ENCODE measurements at places on chromosomes 6 and 20.

- DNase-seq = no peak
These were observed 21.4 kb downstream of the PYGB start for GRCh38 chr20:25269057-25269832.

DNA sequence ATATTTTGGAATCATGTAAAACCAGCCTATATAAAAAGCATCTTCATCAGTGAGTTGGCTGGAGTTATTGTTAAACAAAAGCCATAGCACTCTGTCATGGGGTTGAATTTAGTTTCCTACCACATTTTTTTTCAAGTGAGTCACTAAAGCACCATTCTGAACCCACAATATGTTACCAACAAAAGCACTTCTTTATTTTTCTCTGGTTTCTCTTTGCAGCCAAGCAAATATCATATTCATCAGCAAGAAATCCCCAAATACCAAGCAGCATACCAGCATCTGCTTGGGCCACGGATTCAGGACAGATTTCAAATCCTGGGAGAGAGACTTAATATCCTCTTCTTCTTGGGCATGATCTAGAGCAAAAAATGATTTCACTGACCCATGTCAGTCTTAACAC is 441.4 kb downstream of the BCKDHB start:
- DNase-seq = peak; percentile 79

DNA sequence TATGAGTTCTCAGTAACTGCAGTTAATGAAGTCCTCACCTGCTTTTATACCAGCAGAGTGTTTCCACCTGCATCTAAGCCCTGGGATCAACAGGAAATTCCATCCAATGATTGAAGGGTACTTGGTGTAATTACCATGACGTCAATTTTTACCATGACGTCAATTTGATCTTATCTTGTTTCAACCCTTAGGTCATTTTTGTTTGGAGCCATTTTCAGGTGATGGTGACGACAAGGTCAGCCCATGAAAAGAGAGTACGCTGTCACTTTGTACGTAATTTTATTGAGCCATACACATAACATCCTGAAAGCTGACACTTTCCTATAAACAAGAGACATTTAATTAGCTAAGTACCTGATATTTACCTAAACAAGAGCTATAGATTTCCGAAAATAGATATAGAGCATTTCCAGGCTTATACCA is at the start of gene CGA:
Gene CGA, minus strand, starts transcription at position 20 of the 423 bp plus-strand sequence. CDS start 6,906 bp downstream, outside the sequence.
- DNase-seq = no peak

DNA sequence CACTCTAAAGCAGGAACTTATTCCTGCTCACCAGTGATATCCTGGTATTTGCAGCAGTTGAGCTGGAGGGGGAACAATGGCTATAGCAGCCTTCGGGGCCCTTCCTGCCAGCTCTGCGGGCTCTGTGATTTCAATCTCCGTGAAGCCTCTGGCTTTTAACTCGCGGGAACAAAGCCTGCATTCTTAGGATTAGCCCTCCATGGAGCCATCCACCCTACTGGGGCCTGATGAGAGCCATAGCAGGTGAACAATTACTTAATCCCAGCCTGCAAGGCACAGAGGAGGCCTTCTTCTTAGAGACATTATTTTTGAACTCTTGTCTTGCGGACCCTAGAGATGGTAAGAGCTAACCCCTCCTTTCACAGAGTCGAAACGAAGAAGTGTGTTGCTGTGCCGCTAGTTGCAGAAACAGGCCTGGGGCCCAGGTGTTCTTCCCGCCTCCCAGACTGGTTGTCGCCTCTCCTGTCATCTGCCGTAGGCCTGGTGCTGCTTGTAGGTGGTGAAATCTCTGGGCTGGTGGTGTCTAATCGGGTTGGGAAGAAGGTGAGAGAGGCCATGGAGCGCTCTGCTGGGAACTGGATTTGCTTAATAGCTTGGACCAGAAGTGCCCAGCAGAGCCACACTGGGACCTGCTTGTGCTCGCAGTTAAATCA is 9.7 kb downstream of the GHRH start:
- no peak for DNase-seq

DNA sequence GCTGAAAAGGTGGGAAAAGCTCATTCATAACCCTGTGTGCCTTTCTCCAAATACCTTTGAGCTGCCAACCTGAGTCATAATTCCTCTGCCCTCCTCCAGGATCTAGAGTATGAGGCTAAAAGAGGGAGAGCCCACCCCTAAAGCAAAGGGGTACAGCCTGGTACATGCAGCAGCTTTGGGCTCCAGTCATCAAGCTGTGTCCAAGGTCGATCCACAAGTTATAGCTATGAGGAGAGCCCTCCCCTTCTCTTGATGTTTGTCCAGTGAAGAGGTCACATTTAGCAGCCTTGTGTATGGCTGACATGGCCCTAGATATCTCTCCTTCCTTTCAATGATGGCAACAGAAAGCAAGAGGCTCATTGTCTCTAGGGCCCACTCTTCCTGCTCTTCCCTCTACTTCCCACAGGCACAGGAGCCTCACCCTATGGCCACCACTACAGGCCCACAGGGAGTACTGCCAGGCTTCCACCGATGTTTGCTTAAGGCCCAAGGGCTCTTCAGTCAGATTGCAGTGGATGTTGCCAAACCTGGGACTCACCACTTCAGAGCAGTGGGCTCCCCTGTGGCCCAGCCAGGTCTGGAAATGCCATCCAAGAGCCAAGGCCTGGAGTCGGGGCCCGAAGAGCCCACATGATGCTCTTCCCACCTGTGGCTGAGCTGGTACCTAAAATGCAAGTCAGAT is 176.8 kb downstream of the CD83 start:
- no peak for DNase-seq

DNA sequence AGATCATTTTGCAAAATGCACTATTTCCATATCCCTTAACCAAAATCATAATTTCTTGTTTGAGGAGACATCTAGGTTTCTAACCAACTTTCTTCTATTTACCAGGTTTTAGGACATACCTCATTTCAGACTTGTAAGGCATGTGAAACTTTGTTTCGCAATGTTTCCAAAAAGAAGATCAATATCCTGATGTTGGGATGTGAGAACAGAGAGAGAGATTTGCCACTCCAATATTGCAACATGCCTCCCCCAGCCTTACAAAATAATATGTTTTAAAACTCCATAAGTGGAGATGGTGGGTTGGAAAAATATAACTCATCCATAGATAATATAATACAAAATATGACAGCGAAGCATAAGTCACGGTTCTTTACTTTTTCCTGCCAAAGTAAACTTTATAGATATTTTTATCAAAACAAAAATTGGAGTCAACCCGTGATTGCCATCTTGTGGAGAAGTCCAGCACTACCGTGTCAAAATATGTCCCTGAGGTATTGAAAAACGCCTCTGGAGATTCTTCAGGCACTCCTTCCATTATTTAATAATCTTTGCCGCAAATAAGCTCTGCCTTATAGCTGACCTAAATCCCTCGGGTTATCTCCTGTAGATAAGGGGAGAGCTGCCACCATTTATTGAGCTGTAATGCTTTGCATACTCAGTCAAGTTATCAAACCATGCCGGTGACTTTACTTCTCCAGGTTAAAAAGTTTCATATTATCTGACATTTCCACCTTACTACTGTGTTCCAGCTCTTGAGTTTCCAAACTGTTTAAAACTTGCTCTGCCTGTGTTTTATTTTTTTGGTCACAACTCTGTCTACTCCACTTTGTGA is 534.2 kb downstream of the HACE1 start:
- peak; percentile 59 for DNase-seq

GRCh38 chr6:36621371-36621855 is 27.3 kb downstream of the SRSF3 start:
- DNase-seq = no peak

DNA sequence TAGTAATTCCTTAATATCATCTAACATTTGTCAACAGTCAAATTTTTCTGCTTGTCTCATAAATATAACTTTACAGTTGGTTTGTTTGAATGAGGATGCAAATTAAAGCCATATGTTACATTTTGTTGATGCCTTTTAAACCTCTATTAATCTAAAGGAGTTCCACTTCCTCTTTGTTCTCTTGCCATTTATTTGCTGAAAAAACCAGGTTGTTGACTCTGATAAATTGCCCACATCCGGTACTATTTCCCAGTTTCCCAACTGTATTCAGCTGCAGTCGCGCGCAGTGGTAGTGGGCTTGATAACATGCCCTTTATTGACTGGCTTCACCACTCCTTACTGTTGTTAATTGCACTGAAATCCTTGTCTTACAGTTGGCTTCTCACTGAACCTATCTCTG is 32.8 kb upstream of the SIRPB2 start:
- DNase-seq = peak; percentile 38

DNA sequence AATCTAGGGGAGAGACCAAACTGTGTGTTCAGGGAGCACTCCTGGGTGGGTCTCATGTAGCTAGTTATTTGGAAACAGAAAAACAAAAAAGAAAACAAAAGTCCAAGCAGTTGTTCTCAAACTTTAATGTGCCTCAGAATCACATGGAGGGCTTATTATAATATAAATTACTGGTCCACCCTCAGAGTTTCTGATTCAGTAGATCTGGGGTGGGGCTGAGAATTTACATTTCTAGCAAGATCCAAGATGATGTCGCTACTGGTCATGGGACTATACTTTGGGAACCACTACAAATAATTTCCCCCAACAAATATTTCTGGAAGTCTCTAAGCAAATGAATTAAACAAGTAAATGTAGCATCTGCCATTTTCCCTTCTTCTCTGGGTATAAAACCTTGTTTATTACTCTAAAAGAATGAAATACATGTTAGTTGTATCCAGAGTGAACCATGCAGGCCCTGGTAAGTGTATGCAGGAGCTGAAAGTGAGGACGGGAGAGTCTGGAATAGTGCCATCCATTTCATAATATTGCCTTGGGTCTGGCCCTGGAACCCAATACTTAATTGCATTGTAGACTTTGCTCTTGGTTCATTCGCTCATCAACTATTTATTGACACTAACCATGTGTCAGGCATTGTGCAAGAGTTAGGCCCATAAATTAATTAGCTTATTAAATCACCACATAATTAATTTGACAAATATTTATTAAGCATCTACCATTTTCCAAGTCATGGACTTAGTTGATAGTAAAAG is 490.8 kb downstream of the EPM2A start:
- no peak for DNase-seq

DNA sequence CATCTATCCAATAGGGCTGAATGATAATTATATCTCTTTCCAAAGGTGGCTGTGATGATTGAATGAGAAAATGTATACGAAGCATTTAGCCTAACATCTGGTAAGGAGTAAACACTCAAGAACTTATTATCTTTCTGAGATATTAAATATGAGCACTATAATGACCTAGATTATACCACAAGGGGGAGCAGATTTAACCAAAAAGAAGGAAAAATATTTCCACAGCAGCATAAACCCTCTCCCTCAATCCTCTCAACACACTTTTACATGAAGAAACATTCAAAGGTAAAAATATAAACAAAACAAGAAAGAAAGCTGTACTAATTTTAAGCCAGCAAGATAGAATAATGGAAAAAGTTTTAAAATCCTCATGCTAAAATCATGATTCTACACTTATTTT is 68.4 kb downstream of the SHPRH start:
- DNase-seq = peak; percentile 52

- no peak for DNase-seq
These were observed 38.7 kb downstream of the MAP3K5 start for GRCh38 chr6:136753624-136754023.

- no peak for DNase-seq
These were observed 126.2 kb downstream of the CD164 start for GRCh38 chr6:109255946-109256640.

- no peak for DNase-seq
These were observed 18.3 kb upstream of the ASF1A start for GRCh38 chr6:118875672-118876071.

DNA sequence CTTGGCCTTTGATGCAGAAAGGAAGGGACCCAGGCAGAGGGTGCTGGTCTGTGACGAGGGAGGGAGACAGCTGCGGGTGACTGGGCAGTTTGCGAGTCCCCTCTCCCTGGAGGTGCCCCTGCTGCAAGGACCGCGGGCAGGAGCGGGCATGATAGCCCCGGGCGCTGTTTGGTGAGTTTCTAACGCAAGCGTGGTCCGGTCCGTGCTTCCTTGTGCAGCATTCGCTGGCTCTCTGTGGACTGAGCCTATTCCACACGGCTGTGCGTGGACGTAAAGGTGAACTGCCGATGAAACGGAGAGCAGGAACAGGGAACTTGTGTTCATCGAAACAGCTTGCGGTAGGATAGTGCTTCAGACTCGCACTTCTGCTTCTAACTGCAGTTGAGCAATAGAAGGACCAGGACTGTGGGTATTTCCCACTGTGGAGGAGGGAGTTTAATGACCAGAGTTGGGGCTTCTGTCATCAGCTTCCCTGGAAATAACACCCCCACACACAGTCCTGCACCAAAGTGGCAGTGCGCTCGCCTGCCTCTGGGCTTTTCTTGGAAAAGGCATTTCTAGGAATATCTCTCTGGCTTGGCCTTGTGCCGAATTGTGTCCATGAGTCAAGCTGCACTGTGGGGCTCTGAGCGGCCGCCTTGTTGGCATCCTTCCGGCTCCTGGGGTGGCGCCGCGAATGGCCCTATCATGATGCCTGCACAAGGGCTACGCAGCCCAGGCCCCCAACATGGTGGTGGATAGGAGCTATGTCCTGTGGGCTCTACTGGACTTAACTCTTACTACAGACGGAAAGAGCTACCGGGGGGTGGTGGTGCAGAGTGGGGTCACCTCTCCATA is 48.9 kb downstream of the DUSP22 start:
- no peak for DNase-seq

DNA sequence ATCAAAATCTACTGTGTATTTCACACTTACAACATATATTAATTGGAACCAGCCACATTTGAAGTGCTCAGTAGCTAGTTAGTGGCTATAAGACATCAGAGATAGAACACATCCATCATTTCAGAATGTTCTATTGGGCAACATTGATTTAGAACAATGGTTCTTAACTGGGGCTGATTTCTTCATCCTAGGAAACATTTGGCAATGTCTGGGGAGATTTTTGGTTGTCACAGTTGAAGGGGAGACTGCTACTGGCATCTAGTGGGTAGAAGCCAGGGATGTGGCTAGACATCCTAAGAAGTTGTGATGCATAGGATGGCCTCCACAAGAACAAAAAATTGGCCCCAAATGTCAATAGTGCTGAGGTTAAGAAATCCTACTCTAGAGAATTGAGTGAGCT is 132.5 kb downstream of the OLIG3 start:
- no peak for DNase-seq

GRCh38 chr6:166999884-167000253 is 672 bp downstream of the CEP43 start:
- no peak for DNase-seq

DNA sequence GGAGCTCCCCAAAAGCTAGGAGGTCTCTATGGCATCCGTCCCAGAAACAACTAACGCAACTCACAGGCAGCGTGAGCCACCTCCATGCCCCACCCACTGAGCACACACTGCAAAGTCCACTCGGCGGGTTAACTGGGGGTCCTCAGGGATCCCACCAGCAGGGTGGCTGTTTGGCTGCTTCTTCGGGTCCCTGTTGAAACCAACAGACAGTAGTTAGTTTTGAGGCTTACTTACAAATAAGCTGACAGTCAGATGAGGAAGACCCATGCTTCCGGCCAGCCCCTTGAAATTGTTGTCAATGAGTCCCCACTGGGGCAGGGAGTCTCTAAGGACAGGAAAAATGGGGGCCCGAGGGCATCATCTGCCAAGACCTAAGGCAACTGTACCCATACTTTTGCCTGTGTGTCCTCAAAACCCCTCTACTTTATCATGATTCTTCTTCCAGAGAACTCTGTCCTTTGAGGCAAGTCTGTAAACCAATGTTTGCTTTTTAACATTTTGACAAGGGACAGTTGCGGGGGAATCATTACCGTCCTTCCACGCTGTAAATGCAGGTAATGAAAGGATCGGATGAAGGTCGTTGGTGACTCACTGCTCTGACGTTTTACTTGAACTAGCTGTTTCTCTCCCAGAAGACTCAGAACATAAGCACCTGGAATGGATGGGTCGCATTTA is 2.2 kb upstream of the PCK1 start:
- no peak for DNase-seq

All from ELR (cell line).